ENCODE measurements at places on chromosomes 1 and 21.

- no peak for DNase-seq
Measured at GRCh38 chr1:27835501-27835900, 4.9 kb downstream of the PPP1R8 start.

DNA sequence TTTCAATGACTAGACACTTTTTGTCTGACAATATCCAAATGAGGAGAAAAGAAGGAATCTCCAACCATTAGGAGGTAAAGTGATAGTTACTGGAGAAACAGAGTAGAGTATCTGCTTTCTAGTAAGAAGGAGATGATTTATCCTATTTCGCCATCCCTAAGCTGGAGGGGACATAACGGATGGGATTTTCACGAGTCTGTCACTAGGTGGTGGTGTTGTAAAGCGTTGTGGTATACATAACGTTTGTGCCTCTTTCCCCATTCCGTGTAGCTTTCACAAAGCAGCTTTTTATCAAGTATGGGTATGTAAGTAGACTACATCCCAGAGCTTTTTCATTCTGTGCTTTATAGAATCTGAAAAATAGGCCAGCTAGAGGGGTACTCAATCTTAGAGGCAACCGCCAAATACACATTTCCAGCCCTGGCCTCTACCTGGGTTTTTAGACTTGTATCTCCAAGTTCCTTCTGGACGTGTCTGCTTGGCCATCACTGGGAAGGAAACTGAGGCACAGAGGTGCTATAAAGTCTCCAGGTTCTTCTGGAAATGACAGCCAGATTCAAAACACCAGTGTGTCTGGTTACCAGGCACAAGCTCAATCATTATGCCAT, 33.3 kb upstream of the FAM3B start:
- no peak for DNase-seq

DNA sequence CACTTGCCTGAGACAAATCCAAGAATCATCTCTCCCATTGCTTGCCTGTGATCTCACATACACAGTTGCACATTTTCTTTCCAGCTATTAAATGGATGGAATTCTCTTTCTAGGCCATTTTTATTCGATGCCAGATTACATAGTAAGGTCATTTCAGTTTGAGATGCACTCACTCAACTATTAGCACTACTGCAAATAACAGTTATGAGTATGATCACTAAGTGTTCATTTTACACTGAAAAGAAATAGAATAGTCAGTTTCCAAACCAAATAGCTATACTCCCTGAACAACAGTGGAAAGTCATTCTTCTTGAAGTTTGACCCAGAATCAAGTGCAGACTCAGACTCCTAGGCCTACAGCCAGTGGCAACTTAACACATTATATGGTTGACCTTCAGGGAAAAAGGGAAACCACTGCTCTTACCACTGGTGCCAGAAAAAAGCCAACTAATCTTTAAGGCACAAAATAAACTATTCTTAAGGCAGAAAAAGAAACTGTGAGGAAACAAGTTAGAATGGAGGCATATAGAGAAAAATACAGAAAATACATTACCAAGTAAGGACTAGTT, 31.5 kb downstream of the WNT2B start:
- no peak for DNase-seq

DNA sequence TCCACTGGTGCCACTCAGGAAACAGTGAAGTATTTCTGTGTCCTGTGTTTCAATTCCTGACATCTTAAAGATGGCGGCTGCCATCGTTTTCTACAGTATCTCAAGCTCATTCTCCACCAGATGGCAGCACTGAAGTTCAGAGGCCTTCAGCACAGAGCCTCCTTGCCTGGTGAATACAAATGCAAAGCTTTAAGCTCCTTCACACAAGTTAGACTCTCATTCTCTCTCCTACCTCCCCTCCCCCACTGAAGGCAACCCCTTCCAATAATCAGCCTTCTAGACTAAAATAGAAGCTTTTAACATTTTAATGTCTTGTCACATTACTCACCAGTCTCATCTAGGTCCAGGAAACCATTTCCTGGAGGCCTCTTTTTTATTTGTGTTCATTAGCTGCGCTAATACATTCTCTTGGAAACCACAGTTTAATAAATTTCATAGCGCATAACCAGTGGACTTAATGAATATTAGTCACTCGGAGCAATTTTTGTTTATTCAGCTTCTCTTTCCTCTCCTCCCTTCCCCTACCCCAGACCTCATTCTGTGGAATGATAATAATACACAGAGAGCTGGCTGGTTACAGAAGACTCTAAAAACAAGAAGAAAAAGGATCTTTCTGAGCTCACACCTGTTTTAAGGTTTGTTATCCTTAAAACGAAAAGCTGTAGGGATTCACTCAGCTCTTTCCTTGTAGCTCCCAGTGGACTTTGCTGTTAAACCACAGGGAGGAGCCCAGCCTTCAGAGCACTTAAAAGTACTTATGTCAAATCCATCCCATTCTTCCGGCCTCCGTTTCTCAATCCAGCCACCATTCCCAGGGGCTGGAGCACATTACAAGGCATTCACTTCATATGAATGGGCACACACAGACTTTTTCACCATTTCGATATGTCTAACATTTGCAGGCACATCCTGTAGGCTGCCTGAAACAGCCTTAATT, 384.9 kb downstream of the HLX start:
- DNase-seq, result no peak

- no peak for DNase-seq
Measured at GRCh38 chr1:3206696-3207095, 137.7 kb downstream of the PRDM16 start.

DNA sequence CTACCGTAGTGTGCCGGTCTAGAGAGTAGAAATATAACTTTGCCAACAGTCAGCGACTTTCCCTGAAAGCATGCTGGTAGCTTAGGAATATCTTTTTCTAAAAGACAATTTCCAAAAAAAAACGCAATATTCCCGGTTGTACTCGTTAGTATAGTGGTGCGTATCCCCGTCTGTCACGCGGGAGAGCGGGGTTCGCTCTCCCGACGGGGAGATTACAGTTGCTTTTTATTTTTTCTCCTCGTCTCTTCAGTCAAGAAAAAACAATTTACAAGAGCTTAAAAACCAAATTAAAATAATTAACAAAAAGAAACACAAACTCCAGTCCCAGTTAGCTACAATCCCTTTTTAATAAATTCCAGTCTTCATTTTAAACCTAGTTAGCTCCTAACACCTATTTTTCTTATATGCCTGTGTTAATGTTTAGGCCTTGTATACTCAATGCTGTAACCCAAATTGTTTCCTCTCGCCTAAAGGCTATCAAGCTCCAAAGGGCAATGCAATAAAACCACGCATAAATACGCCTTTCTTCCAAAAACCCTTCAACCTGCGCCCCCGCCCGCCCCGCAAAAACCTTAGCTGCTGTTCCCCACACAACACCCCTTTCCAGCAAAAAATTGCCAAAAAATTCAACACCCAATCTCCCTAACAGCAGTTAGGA, 7.8 kb downstream of the HSPA6 start:
- no peak for DNase-seq

- no peak for DNase-seq
Measured at GRCh38 chr1:41783189-41783639, 135.5 kb downstream of the HIVEP3 start.

DNA sequence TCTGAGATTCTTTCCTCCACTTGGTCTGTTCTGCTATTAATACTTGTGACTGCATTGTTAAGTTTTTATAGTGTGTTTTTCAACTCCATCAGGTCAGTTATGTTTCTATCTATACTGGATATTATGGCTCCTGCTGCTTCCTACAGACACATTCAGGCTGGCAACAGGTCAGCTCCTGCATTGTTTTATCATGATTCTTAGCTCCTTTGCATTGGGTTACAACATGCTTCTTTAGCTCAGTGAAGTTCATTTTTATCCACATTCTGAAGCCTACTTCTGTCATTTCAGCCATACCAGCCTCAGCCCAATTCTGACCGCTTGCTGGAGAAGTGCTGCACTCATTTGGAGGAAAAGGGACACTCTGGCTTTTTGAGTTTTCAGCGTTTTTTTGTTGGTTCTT, 37.3 kb upstream of the F3 start:
- DNase-seq, result no peak

GRCh38 chr1:10108134-10108663, 75.4 kb downstream of the UBE4B start:
- no peak for DNase-seq

- DNase-seq, result peak; percentile 66
Measured at GRCh38 chr1:155938220-155938627, 3.2 kb upstream of the RXFP4 start.

GRCh38 chr1:7110321-7110720, 325.1 kb downstream of the CAMTA1 start:
- no peak for DNase-seq

GRCh38 chr1:85465099-85465785, at the start of gene DDAH1:
Gene DDAH1, minus strand, starts transcription at chr1:85465159. Its CDS starts 114 bp downstream, at chr1:85465045.
- DNase-seq, result peak; percentile 51

- DNase-seq, result no peak
Measured at GRCh38 chr21:15065392-15066122, 757 bp upstream of the NRIP1 start.

- no peak for DNase-seq
Measured at GRCh38 chr21:38379147-38379546, 119.1 kb downstream of the ERG start.

DNA sequence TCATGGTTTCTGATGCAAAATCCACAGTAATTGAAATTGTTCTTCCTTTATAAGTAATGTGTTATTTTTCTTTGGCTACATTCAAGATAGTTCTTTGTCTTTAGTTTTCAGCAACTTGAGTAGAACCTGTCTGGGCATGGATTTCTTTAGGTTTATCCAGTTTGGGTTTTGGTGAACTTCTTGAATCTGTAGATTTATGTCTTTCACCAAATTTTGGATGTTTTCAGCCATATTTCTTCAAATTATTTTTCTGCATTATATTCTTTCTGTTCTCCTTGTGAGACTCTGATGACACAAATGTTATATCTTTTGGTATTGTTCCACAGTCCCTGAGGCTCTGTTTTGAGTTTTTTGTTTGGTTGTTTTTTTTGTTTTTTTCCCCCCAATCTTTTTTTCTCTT, 69.4 kb downstream of the TDRD5 start:
- DNase-seq, result no peak

DNA sequence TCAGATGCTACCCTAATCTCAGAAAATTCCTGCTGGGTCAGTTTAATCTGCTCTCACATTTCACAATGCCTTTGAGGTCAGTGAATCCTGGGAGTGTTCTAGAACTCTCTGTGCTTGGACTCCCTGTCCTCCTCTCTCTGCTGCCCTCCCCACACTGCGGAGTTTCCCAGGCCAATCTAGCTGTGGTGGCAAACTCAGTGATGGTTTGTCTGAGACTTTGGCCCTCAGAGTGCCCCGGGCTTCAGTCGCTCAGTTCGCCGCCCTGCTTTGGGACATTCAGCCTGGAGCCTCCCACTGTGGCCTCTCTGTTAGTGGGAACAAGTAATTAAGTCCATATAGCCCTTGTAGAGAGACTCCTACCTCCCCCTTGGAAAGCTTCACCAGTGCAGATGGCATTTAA, 7.1 kb downstream of the C1orf226 start:
- DNase-seq, result no peak

DNA sequence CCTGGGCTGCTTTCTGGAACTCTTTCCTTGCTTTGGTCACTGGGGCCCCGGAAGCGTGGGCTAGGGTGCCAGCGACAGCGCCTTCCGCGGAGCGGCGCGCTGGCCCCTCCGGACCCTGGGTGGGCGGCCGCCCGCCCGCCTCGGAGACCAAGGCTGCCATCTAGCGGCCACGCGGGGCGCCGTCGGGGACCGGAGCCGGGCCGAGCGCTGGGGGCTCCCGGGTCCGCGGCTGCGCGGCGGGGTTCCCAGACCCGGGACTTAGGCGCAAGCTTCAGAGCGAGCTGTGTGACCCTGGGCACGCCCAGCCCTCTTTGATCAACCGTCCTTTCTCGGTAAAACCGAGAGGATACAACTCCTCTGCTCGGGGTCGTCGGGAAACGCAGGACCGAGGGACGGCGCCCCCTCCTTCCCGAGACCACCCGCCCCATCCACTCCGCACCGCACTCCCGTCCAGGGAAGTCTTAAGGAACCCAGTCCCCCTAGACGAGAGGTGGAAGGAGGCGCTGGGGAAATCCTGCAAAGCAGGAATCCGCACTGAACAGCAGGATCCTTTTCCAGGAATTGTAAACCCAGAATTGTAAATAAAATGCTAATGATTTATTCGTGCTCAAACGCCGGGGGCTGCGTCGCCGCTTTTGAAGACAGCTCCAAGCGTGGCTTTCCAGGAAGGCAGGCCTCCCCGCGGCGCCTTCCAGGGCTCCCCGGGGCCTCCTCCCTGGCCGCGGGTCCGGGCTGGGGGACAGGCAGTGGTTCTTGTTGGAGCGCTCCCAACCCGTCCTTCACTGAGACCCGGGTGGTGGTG, 41.2 kb downstream of the RRAGC start:
- DNase-seq, result no peak

DNA sequence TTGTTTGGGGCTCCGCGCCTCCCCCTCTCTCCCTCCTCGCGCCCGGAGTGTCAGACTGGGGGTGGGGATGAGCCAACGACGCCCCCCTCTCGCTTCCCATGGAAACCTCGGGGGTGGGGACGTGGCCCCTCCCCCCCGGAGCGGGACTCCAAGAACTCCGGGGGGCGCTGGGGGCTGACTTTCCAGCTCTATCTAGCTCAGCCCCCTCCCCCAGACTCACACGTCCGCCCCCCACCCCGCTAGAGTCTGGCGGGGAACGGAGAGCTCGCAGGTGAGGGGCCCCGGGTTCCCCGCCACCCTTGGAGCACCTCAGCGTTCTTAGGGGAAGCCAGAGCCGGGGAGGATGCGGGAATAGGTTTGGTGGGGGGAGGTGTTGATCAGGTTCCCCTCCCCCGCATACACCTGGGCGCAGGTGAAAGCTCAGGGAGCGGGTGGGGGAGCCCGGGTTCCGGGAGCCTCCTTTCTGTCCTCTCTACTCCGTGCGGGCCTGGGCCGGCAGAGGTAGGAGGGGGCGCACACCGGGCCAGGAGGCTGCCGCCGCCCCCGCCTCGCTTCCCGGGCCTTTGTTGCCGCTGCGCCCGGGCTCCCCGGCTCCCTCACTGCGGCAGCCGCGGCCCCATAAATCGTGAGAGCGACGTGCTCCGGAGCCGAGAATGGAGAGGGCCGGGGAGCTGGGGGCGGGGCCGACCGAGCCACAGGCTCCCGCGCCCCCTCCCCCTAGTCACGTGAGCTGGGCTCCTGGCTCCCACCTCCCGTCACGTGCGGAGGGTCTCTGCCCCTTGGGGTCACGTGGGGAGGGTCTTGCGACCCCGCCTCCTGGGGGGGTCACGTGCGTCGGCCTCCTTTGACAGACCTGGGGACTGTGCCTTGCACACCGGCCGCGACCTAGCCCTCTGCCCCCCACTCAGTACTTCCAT, 1.9 kb downstream of the EFNA3 start:
- no peak for DNase-seq

DNA sequence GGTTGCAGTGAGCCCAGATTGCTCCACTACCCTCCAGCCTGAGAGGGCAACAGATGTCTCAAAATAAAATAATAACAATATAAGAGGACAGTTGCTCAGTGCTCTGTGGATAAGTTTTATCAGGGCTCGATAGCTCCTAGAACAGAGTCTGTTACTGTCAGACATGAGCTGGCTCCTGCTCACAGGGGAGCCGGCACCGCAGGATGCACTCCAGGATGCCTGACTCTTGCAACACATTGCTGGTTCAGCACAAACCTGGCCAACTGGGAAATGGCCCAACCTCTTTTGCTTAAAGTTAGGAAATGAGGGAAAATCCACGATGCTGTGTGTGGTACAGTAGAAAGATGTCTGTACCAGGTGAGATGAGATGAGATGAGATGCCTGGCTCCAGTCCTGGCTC, 5.8 kb upstream of the CTSE start:
- DNase-seq, result no peak

All from cerebellar nuclear complex (tissue), 1 donor.